ENCODE measurements at places on chromosomes 2 and 18.

DNA sequence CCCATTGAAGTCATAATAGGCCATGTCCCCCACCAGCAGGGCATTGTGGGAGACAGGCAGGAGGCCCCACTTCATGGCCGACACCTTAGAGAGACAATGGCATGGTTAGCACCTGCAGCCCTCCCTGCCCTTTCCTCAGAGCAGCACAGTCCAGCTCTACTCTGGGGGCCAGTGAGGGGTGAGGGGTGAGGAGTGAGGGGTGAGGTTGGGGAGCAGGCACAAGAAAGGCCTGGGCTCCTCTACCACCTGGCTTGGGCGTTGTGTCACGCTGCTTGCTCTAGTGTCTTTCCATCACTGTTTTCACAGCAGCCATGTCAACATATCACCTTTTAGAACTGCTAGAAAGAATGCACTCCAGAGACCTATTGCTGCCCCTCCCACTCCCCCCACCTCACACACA, 77.2 kb downstream of the ADD2 start:
- no peak for DNase-seq

DNA sequence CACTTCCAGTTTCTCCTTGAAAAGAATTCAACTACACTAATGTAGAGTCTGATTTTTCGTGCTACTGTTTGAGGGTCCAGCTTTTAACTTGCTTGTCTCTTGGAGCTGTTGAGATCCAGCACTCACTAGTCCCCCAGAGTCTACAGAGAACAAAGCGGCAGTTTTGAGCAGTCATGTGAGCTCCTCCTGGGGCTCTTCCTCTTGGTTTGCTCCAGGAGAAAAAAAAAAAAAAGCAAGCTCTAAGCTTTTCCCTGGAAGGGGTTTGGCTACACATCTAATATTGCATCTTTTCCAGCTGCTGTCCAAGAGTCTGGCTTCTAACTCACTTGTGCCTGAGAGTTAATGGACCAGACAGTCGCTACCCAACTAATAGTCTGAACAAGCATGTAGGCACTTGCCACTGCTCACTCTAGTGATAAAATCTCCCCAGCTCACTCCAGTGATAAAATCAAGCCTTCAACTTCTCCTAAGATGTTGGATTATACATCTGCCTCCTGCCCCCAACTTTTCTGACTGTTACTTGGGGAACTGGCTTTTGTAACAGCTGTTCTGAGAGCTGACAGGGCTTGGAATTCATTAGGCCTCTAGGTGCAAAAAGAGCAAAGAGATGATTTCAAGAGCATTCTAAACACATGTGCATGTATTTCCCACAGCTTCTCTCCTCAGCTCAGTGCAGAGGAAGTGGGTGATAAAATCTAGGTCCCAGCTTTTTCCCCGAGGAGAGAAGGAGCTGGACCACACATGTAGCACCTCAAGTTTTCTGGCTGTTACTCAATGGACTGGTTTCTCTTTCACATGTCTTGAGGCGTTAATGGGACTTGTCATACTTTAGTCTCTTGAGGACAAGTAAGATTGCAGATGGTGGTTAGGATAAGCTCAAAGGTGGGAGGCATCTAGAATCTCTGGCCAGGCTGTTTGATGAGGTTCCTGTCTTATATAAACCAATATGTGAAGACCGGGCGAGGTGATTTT, 750.5 kb downstream of the LRP1B start:
- DNase-seq: no peak

GRCh38 chr2:235229236-235229635, 264.6 kb upstream of the AGAP1 start:
- no peak for DNase-seq

DNA sequence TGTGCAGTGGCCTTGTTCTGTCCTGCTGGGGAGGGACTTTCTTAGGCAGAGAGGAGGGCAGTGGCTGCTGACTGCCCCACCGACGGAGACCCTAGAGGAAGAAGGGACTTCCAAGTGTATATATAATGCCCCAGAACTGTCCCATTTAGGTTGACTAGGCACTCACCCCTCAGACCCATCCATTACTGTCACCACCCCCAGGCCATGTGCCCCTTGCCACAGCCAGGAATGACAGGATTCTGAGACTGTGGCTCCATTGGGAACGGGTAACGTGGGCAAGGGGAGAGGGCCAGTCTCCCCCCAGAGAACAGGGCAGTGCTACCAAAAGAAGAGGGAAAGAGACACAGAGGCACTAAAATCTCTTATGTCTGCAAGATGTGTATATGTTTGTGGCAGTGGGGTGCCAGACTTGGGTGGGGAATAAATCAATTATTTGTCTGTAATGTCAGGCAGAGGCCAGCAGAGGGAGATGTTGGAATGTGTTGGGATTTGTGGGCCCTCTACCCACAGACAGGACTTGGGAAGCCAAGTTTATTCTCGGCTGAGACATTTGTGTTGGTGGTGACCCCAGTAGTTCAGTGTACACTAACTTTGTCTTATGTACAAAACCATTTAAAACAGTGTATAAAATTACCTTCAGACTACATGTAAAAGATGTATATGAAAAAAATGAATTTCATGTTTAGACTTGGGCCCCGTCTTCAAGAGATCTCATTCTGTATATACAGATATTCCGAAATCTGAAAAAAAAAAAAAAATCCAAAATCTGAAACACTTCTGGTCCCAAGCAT, 24.0 kb upstream of the TMEM37 start:
- DNase-seq: no peak

DNA sequence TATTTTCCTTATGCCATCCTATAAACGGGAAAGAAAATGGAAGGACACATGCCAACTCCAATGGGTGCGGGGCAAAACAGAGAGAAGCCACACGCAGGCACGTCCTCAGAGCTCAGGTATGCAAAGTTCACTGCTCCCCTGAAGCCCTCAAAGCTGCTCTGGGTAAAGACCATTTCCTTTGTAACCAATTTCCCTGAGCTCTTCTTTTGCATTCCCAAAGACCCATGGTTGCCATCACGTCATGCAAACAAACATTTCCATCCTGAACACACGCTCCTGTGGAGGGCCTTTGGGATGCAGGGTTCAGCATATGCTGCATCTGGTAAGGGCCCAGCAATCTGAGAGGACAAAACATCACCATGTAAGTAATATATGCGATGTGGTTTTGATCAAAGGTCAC, 69.4 kb downstream of the EMILIN2 start:
- DNase-seq: no peak

GRCh38 chr2:219218217-219218731, 484 bp downstream of the ABCB6 start:
- no peak for DNase-seq

- DNase-seq: no peak
Measured at GRCh38 chr2:6674381-6674780, 191.3 kb downstream of the CMPK2 start.
